ENCODE measurements at places on chromosomes 5 and 9.

GRCh38 chr5:171606414-171607024 is 179.1 kb upstream of the SMIM23 start:
- no peak for DNase-seq

GRCh38 chr5:102523541-102524175 is 24.9 kb upstream of the SLCO6A1 start:
- no peak for DNase-seq

GRCh38 chr5:151155775-151156506 is 1.6 kb downstream of the ANXA6 start:
- no peak for DNase-seq

GRCh38 chr5:76083555-76084495 is 642 bp downstream of the SV2C start:
- DNase-seq = no peak

DNA sequence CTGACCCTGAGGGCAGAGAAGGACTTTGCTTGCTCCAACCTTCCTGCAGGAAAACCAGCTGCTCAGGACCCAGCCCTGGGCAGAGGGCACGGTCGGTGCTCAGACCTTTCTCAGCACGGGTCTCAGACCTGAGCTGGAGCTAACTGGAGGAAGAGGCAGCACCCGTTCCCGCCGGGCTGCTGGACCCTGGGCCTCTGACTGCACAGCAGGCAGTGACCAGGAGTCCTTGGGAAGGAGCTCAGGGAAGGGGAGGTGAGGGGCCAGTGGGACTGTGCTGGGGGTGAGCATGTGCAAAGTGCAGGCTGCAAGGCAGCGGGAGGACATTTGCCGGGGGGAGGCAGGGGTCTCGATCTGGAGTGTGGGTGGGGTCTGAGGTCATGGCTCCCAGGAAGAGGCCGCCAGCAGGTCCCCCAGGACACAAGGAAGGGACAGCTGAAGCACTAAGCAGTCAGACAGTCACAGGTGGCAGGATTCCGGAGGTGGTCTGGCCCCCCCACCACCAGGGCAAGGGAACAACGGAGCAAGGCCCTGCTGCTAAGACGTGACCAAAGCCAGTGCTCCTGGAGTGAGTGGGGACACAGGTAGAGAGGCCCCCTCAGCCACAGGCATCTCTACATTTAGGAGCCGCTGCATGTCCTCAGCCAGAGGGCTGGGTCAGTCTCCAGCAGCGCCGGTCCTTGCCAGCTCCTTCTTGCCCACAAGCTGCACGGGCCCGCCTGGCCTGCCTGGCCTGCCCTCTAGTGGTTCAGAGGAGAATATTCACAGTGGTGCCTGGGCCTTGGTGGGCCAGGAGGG is 4.8 kb upstream of the DPM2 start:
- DNase-seq = peak; percentile 70

DNA sequence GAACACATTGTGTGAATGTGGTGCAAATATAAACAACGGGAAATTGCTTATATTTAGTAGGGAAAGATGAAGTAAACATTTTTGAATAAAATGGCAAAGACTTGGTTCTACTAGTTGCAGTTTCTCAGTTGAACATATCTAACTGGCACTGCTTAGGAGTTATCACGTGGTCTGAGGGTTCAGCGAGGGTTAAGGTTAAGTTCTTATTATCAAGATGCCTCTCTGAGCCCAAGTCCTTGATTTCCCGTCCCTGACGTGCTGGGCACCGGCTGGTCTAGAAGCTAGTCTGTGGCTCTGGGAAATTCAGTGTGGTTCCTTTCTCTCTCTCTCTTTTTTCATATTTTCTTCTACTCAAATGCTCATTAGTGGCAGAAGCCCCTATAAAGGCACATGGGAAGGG is 81.6 kb upstream of the PITX1 start:
- DNase-seq = no peak

GRCh38 chr5:107213025-107213424 is 457.7 kb downstream of the EFNA5 start:
- no peak for DNase-seq

DNA sequence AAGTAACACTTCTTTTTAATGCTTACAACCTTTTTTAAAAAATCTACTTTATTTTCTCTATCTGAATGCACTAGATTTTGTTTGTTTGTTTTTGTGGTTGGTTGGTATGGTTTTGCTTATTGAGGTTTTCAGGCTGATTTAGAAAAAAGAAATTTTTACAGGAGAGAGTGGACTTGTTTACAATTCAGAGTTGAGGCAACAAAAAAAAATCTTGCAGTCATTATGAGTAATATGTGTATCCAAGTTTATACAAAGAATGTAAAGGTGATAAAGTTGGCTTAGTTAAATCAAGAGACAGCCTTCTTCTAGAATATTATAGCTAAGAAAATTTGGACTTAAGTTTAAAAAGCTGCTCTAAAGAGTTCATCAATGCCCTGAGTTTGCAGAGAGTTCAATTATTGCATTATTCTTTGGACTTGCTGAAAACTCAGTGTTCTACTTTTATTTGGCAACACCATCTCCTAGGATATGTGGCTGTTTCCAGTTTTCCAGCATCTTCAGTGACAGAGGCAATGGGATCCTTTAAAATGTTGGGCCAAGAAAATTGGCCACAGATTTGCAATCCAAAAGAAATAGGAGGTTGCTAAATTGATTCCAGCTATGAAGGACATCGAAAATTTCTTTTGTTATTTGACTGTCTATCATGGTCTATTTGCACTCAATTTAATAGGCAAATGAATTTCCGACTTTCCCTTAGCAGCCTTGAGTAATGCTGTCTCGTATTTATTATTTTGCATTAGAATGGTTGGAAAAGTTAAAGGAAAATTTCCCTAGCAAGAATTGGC is 10.7 kb downstream of the STK32A start:
- no peak for DNase-seq

DNA sequence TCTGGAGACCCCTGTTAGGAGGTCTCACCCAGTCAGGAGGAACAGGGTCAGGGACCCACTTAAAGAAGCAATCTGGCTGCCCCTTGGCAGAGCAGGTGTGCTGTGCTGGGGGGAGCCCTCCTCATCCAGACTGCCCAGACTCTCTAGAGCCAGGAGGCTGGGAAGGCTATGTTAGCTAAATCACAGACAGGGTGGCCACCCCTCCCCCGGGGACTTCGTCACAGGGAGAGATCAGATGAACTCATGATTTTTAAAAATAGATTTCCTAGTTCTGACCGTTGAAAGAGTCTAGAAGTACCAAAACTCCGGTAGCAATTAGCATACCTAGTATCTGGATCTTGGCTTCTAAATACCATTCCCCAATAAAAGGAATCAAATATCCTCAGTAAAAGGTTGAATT is 35.0 kb upstream of the FOXB2 start:
- DNase-seq = no peak

DNA sequence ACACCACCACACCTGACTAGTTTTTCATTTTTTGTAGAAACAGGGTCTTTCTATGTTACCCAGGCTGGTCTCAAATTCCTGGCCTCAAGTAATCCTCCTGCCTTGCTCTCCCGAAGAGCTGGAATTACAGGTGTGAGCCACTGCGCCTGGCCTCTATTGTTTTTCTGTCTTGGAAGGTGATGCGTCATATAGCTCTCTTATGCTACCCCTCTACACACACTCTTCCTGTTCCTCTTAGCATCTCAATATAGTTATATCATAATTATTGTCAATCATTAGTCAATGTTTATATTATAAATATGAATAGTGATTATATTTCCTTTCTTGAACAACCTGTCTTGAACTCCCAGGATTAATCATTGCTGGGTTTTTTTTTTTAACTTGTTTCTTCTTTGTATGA is 7.3 kb downstream of the PKD2L2 start:
- DNase-seq = peak; percentile 37

DNA sequence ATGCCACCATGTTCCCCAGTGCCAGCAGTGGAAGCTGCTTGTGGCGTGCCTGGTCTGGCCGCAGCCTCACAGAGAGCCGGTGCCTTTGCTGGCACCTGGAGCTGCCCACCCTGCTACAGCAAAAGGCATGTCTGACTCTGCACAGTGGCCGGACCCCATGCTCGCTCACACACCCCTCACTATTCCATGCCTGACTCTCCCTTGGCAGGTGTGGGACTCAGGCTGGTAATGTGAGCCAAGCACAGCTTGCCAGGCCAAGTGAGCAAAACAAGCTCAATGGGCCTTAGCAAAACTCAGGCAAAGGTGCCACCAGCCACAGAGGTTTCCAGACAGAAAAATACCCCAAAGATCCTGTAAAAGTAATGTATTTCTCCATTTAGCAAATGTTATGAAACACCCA is 15.5 kb downstream of the GNA14 start:
- no peak for DNase-seq

DNA sequence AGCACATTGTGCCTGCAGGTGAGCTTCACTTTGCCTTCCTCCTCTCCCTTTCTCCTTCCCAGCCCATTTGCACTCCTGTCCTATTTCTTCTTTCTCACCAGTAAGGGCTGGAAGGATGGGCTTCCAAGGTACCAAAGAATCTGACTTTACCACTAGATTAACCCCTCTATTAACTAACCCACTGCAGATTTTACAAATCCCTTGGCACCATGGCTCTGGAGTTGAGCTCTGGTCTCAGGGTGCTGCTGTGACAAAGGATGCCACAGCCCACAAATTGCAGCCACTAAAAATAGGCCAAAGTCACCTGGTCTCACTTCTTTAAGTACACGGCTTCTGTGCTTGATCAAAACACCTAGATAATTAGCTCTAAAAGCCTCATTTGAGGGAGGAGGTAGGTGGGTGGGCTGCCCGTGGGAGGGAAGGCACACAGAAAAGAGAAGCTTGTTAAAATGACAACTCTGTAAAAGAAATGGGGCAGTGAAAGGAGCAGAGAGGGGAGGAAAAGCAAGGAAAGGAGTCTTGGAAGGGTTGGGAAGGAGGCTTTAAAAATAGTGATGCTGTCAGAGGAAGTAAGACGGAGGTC is 327.4 kb downstream of the DRD1 start:
- no peak for DNase-seq

DNA sequence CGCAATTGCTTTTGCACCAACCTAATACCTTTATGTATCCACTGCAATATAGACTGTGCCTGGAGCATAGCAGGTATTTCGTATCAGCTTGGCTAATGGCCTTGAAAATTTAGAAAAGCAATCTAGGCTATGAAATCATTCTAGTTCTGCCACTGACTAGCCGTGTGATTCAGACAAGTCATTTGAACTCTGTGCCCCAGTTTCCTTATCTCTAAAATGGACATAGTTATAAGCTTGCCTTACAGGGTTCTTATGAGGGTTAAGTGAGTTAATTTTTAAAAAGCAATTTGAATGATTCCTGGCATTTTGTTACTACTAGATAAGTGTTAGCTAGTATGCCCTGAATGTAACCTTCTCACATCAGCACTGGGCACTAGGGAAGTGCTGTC is 80.5 kb upstream of the PUM3 start:
- DNase-seq = no peak

GRCh38 chr5:62450259-62450658 is 37.7 kb downstream of the IPO11 start:
- no peak for DNase-seq

DNA sequence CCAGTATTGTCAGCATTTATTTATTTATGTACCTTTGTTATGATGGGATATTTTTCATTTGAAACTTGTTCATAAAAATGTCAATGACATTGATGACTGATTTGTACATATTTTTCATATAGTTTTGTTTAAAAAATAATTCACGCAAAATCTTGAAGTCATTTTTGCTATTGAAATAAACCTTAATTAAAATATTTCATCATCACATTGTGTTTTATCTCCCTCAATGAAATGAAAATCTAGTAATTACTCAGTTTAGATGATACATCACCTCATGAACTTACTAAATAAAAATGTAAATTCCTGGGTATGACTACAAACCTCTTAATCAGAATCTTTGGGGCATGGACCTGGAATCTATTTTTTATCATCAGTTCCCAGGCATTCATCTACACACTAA is 89.6 kb downstream of the OSMR start:
- no peak for DNase-seq

DNA sequence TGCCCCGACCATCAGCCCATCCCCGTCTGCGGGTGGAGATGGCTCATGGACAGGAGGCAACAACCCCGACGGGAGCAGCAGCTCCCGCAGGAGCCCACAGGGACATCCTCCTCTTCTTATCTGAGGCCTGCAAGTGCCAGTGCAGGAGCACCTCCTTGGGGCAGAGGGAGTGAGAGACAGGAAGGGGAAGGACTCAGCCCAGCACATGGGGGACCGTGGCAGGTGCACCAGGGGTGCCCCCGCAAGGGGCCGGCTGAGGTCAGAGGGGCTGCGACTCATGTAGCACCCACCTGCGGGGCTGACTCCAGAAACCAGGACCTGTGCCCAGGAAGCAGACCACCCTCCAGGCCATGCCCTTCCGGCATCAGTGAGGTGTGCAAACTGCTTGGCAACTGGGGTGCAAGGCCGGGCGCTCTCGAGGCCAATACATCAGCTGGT is 259.8 kb upstream of the ADAMTS16 start:
- no peak for DNase-seq

GRCh38 chr9:103014242-103014641 is 19.1 kb downstream of the CYLC2 start:
- DNase-seq = no peak

GRCh38 chr5:7377761-7378160 is 18.2 kb upstream of the ADCY2 start:
- no peak for DNase-seq

- DNase-seq = no peak
Observed at GRCh38 chr5:59850766-59851165, 42.8 kb downstream of the PDE4D start.

GRCh38 chr5:44862808-44863207 is 54.1 kb downstream of the MRPS30 start:
- no peak for DNase-seq

- no peak for DNase-seq
Observed at GRCh38 chr5:180642779-180643178, 6.6 kb downstream of the FLT4 start.

- DNase-seq = no peak
Observed at GRCh38 chr9:101029315-101030085, 973 bp downstream of the PLPPR1 start.

GRCh38 chr9:111740739-111741138 is 54.0 kb downstream of the SHOC1 start:
- no peak for DNase-seq

- DNase-seq = no peak
Observed at GRCh38 chr5:123795688-123796087, 283.7 kb downstream of the CSNK1G3 start.

GRCh38 chr5:68265347-68265746 is 49.8 kb downstream of the PIK3R1 start:
- no peak for DNase-seq

- DNase-seq = no peak
Observed at GRCh38 chr5:16505904-16506303, 40.3 kb upstream of the ZNF622 start.

DNA sequence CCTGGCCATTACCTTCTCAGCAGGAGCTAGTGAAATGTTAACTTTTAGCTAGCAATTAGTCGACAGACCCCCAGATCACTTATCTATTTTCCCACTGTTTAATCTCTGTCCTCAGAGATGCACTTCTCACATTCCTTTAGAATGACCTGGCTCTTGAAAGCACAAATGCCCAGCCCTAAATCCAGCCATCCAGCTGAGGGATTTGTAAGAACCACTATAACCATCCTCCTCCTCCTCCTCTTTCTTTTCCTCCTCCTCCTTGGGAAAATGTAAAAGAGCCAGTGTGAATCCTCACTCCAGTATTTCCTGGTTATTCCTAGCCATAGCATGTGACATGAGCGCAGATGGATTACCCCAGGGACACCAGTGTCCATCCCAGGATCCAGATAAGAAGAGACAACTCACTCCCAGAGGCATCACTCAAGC is 124.3 kb downstream of the ENC1 start:
- DNase-seq = no peak

GRCh38 chr9:90107726-90108655 is 503.2 kb downstream of the GADD45G start:
- DNase-seq = no peak

GRCh38 chr5:121053055-121053985 is 589.2 kb downstream of the PRR16 start:
- no peak for DNase-seq

Data from mucosa of gallbladder (tissue), 1 donor.